Mononuclear cell (primary cell): ENCODE measurements at places on chromosomes 3 and 15. TPM values are rescaled to one million over a fixed set of nuclear protein-coding genes. Genes with fewer than 3 reads are reported as not detected.

Gene TMEM266
- total RNA-seq, result not detected

Gene TMEM158
- total RNA-seq, result 1.9 TPM

Gene NPAP1
- not detected for total RNA-seq

Gene HTR3E
- total RNA-seq, result not detected

Gene ACVR2B
- total RNA-seq, result 2.6 TPM

Gene ROBO2
- under 0.01 TPM for total RNA-seq

Gene TUBGCP4
- 4.9 TPM for total RNA-seq

Gene HAPLN3
- total RNA-seq, result 30.7 TPM

Gene SHC4
- 0.10 TPM for total RNA-seq

Gene CAMKV
- not detected for total RNA-seq
